ENCODE measurements at places on chromosomes 7 and 10. TPM values are rescaled to one million over a fixed set of nuclear protein-coding genes. Genes with fewer than 3 reads are reported as not detected.

Gene SMKR1
- total RNA-seq = 2.2 TPM

Gene TPK1
- total RNA-seq = 11.8 TPM

DNA sequence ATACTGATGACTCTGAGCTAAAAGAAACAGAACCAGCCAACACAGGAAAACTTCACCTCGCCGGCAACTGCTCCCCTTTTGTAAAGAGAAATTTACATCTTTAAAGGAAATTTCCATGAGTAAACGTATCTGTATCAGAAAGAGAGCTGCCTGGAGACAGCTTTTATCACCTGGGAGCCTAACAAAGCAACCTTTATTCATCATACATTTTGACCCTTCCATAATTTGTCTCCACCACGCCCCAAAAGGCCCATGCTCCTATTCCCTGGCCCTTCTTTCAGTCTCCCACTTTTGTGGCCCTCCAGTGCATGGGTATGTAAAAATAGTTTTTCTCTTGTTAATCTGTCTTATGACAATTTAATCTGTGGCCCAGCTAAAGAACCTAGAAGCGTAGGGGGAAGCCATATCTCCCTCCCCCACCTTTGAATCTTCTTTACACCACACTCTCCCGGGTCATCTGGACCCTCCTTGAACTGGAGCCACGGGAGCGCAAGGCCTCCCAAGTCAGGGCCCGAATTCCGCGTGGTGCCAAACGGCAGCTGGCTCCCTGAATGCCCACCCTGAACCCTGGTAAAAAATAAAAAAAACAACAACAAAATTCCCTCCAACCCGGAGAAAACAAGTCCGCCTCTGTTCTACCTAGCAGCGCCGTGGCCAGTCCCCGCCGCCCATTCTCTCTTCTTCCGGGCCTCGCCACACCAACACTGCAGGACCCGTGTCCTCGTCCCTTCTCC, 15.4 kb upstream of the FKBP9 start:
- peaks cover 4% of the 10 kb centered on the region for H3K36me3 ChIP-seq
- H3K27ac ChIP-seq = peak overlapping the region; percentile 76
- H3K4me1 ChIP-seq = peaks cover 16% of the 10 kb centered on the region

DNA sequence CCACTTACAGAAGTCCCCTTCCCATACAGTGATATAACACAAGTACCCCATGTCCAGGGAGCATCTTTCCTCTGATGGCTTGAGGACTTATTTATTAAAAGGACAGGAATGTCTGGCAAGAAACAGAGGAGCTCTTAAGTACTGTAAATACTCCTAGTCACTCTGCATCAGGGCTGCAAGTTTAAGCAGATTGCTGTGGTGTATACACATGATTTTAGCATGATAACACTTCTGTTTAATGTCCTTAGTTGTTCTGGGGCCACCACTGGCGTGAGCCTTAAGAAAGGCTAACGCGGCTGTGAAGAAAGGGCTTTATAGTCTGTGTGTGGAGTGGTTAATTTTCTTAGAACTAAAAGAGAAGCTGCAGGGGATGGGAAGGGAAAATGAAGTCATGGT, 65.7 kb downstream of the GBF1 start:
- H3K4me3 ChIP-seq = no peak overlapping the region
- H3K27ac ChIP-seq = no peak overlapping the region
- no peak for DNase-seq
- no peaks in the 10 kb centered on the region for H3K27me3 ChIP-seq

Gene CPED1
- 0.17 TPM for total RNA-seq

DNA sequence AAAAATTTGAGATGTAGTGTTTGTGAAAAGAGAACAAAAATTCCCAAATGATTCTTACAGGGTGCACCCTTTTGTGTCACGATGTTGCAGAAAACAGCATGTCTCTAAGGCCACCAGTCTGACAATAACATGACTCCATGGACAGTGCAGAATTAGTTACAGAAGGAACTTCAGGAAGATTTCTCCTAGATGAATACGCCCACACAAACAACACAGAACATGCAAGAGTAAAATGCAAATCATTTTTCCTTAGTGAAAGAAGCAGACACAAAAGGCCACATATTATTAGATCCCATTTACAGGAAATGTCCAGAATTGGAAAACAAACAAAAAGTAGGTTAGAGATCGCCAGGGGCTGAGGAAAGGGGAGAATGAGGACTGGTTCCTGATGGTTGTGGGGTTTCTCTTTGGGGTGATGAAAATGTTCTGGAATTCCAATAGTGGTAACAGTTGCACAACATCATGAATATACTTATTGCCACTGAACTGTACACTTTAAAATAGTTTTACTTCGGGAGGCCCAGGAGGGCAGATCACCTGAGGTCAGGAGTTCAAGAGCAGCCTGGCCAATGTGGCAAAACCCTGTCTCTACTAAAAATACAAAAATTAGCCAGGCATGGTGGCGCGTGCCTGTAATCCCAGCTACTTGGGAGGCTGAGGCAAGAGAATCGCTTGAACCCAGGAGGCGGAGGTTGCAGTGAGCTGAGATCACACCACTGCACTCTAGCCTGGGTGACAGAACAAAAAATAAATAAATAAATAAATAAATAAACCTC, 10.2 kb downstream of the ZC3HAV1 start:
- peak overlapping the region; percentile 74 for H3K4me3 ChIP-seq
- no peaks in the 10 kb centered on the region for H3K27me3 ChIP-seq
- H3K4me1 ChIP-seq = peaks cover 73% of the 10 kb centered on the region
- peaks cover 81% of the 10 kb centered on the region for H3K36me3 ChIP-seq

DNA sequence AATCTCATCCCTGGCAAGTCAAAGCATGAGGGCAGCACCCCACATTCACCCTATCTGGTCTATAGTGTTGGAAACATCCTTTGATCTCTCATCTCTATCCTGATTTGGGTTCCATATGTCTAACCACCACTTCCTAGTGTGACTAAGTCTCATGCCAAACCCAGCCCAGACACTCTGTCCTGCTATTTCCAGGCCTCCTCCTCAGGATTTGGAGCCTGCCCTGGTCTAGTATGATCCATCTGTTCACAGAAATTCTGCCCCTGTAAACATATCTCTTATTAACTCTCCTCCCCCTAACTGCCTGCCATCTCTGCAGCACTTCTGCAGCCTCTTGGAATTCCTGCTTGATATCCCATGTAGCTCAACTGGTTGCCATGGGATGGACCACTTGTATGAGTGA, 320.9 kb upstream of the IMMP2L start:
- no peak overlapping the region for H3K27ac ChIP-seq
- peaks cover 4% of the 10 kb centered on the region for H3K27me3 ChIP-seq
- H3K36me3 ChIP-seq = no peaks in the 10 kb centered on the region
- no peak overlapping the region for H3K4me3 ChIP-seq

Measured in activated CD4-positive, alpha-beta T cell treated with anti-CD3 and anti-CD28 coated beads, Interleukin-2, amount 10 ng/mL, durations not matched to agents 7 days and 5 days (primary cell).